Stimulated activated CD4-positive, alpha-beta T cell treated with anti-CD3 and anti-CD28 coated beads, Interleukin-4, amount 100 ng/mL, for 4 hours (primary cell): ENCODE measurements at places on chromosomes 5 and 9.

DNA sequence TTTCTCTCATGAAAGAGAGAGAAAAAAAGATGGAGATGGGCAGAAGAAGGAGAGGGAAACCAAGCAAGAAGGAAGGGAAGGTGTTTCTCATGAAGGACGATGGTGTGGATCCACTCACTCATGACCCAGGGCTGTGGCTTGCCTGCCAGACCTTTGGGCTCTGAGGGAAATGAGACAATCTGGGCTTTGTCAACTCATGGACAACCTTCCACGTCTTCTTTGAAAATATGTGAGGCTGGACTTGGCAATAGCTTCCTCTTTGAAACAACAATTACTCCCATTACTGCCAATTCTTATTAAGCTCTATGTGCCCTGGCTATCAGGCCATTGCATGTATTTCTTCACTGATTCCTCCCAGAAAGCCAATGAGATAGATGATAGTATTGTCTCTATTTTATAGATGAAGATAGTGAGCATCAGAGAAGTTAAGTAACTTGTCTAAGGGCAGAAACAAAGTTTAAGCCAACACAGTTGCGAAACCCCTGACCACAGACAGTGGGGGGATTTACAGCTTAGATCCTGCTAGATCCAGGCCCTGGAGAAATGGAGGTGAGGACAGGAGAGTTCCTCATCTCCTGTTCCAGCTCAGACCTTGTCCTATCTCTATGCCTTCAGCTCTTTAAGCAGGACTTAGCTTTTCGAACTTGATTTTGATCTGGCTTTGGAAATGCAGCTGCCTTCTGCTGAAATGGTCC lies 132.4 kb downstream of the GCNT1 start:
- no peak for DNase-seq

- DNase-seq: no peak
These were observed 659.1 kb downstream of the PRELID2 start for GRCh38 chr5:145176041-145176440.

DNA sequence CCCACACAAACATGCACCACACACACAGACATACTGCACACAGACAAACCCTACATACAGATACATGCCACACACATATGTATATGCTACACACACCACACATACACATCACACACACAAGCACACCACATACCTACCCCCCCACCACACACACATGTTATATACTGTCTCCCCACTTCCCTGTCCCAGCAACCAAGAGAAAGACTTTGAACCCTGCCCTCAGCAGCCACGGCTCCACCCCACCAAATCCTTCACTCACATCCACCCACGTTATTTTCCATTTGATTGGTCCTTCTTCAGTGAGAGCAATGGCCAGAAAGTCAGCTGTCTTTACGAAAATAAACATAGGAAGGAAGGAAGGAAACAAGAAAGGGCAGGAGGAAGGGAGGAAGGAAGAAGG lies 479.8 kb downstream of the DIRAS2 start:
- DNase-seq: no peak

DNA sequence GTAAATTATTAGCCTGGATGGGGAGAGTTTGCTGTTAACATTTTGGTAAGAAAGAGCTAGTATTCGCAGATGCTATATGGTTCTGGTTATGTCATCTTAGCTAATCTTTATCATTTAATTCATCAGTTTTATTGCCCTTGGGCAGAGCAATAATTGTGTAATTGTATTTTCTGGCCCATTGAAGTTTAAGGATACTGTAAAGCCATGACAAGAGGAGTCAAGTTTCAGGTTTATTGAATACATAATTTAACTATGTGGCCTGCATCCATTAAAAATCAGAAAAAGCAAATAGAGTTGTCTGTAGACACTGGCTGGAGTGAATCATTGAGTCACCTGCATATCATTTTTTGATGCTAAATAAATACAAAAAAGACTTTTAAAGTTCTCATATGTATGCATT lies 255.8 kb downstream of the PRELID2 start:
- DNase-seq: no peak

DNA sequence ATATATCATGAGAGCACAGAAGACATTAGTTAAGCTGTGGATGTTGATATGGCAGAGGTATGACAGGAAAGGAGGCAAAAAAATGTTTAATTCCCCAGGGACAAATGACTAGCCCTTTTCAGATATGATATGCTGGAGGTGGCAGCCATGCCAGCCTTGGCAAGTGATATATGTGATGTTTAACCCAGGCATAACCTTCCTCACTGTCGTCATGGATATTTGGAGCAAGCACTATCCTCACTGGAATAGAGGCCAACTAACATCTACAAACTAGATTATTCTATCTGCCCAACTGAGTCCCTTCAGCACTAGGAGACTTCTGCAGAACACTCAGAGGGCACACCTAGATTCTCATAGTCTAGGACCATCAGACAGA lies 27.3 kb upstream of the SLC46A2 start:
- DNase-seq: no peak

- no peak for DNase-seq
These were observed 27.4 kb upstream of the ENHO start for GRCh38 chr9:34550016-34550680.

DNA sequence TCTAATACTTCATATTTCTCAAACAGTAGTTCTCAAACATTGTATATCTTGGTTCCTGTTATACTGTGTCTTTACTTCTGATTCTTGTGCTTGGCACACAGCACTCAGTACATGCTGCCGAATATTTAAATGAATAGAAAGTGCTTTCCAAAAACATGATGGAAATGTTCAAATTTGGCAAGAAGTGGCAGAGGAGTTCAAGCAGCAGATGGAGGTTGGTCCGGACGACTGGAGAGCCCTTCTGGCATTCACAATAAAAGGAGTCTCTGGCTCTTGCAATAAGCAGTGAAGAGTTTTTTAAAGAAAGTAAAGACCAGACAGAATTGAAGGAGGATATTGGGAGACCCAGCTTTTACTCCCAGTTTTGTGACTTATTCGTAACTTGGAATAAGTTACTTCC lies 36.3 kb downstream of the TSTD2 start:
- DNase-seq: no peak

DNA sequence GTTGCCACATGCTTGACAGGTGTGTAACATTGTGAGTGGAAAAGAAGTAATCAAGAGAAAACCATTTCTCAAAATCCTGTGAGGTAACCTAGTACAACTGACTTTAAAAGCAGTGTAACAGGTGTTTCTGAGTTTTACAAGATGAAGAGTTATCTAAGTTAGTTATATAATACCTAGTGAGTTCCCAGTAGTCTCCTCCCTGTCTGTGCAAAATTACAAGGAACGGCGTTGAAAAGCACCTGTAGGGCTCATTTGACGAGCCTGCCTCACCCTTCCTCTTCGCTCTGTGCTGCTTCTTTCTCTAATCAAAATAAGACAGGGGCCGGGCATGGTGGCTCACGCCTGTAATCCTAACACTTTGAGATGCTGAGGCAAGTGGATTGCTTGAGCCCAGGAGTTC lies 132.9 kb upstream of the SLC30A5 start:
- DNase-seq: no peak

DNA sequence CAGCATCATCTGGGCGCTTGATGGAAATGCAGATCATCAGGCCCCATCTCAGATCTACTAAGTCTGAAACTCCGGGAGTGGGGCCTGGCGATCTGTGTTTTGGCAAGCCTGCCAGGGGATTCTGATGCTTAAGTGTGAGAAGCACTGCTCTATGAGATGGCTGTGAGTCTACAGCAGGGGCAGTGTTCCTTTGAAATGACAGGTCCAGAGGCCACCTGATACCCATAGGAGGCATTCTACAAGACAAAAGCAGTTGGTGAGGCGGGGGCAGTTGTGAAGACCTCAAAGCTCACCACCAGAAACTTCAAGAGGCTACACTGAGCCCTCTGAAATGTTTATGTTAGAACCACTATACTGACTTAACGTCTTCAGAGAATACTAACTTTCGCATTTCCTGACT lies 86.9 kb upstream of the SPATA31D4 start:
- DNase-seq: no peak

GRCh38 chr9:135879237-135879601 lies 28.1 kb downstream of the CAMSAP1 start:
- DNase-seq: no peak

GRCh38 chr5:154355129-154355611 lies 90.6 kb upstream of the SAP30L start:
- DNase-seq: no peak

- peak; percentile 14 for DNase-seq
These were observed 28.3 kb upstream of the NIPAL4 start for GRCh38 chr5:157431544-157432200.

GRCh38 chr5:2852446-2852845 lies 101.0 kb upstream of the IRX2 start:
- no peak for DNase-seq

DNA sequence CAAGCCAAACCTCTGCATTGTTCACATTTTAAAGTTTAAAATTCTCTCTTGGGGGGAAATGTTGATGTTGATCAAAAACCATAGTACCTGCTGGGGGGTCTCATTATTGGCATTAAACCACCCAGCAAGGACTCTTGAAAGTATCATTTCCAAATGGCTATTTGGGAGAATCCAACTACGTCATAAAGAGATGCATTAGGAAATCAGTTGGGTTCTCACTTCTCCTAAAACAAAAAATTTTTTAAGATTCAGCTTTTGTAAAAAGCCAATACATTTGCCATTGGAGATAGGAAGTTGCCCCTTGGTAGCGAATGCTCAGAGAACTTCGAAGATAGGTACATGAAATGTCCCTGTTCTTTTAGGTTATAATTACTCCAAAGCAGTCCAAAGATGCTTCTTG lies 96.4 kb downstream of the GNAQ start:
- DNase-seq: no peak

DNA sequence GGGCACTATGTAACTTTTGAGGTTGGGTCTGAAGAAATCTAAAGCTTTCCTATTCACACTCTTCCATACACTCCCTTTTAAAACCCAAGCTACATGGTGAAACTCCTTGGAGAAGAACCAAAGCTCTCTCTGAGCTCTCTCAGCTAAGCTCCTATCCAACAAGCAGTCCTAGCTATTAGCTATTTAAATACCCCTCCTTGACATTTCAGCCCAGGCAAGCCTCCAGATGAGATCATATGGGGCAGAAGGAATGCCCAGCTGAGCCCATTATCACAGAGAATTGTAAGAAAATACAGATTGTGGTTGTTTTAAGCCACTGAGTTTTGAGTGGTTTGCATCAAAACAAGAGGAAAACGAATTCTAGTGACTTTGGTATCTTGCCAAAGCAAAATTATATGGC lies 15.2 kb downstream of the HSPB3 start:
- no peak for DNase-seq

- DNase-seq: no peak
These were observed 37.6 kb upstream of the IPPK start for GRCh38 chr9:92707530-92707929.

- no peak for DNase-seq
These were observed 1.9 kb downstream of the FRMD3 start for GRCh38 chr9:83536332-83536731.

GRCh38 chr9:17137566-17137965 lies 2.7 kb downstream of the CNTLN start:
- DNase-seq: no peak
